ENCODE measurements at places on chromosomes 4 and X.

- DNase-seq = no peak
These were observed 24.2 kb downstream of the SUV39H1 start for GRCh38 chrX:48720577-48721250.

DNA sequence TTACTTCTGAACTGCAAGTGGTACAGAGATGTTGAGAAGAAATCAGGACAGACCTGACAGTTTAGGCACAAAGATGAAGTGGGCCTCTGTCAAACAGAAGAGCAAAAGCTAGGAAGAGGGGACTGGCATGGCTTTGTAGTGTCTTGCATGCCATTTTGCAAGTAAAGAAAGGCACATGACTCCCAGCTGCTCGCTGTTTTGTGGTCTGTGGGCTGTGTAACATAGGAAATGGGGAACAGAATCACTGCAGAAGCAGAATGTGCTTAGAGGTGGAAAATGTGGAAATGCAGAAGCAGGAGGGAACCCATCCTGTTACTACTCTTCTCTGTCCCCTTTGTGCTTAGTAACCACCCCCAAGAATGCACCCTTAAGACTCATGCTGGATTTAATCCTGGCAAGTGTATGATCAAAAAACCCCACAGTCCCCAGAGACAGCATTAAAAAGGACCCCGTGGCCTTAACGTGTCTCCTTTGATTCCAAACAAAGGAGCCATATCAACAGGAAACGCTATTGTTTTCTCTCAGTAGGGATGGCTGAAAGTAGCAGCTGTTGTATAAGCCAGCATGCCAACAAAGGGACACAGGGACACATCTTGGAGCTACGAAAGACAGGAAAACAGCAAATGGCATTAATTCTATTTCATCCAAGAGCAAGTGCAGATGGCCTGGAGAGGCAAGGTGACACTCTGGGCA, 177.6 kb upstream of the GLRA2 start:
- no peak for DNase-seq

- DNase-seq = no peak
These were observed 440.1 kb downstream of the AFF2 start for GRCh38 chrX:148940411-148940996.

DNA sequence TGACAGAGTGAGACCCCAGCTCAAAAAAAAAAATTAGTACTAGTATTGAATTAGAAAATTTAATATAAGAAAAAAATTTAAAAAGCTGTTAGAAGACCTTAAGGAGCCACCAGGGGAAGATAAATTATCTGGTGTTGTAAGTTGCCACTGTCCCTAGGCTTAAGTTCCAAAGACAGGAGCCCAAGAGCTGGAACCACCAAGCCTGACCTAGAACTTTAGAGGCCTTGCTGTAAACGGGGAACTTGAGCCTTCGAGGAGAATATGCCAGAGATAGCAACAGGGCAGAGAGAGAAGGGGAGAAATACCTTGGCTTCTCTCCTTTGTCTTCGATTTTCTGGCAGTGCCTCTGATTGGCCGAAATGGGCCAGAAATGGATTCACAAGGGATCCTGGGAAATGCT, 8.9 kb downstream of the USP53 start:
- DNase-seq = no peak

DNA sequence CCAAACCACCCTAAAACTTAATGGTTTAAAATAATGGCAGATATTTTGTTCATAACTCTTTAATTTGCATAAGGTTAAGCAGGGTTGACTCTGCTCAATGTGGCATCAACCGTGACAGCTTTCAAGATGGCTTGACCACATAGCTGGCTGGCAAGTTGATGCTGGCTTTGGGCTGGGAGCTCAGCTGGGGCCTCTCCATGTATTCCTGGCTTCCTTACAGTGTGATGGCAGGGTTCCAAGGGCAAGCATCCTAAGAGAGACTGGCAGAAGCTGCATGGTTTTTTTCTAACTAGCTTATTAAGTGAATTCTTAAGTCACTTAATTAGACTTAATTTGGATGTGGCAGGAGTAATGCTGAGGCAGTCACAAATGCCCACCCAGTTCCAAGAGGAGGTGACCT, 4.5 kb downstream of the RP2 start:
- no peak for DNase-seq

- no peak for DNase-seq
These were observed 2.2 kb upstream of the CTBP1 start for GRCh38 chr4:1250921-1251772.

GRCh38 chrX:40278340-40279090, 180.8 kb upstream of the BCOR start:
- peak; percentile 63 for DNase-seq

DNA sequence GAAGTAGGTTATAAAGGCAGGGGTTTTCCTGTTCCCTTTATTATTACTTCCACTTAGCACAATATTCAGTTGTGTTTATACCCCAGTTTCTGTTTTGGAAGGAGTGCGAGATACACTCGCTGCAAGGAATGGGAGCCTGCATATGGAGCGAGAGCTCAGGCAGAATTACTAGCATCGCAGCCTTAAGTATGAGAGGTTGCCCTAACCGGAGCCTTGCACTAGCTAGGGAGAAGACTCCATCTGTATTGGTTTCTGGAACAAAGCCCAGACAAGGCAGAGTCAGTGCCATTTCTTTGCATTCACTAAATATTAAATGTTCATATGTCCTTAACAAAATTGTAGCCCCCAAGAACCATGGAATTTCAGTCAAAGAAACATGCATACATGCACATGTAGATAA, 6.2 kb upstream of the DCTD start:
- no peak for DNase-seq

DNA sequence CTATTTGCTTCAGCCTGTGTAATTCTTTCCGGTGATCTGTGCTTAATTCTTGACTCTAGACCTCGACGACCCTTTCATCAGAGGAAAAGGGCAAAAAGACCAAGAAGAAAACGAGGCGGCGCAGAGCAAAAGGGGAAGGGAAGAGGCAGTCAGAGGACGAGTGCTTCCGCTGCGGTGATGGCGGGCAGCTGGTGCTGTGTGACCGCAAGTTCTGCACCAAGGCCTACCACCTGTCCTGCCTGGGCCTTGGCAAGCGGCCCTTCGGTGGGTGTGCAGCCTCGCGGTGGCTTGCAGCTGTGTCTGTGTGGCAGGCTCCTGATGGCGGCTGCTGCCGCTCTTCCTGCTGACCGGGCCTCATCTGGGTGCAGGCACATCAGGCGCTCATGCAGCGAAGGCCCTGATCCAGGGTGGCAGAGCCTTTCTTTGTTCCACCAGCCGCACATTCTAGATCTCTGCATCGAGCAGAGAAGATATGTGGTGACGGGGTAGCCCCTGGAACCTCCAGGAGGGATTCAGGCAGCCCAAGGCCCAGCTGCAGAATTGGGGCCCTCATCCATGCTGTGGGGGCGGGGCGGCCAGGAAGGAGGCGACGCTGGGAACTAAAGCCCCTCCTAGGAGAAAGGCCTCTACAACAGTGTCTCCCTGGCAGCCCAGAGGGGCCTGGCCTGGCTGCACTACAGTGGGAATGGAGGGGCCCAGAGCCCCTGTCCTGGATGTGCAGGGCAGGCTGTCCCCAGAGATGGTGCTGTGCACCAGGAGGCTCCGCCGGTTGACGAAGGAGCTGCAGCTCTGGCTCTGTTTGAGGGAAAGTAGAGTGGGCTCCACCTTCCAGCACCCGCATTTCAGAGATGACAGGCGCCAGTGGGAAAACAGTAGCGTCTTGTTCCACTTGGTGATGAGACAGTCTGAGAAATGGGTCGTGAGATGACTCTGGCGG, 32.1 kb downstream of the NELFA start:
- no peak for DNase-seq

DNA sequence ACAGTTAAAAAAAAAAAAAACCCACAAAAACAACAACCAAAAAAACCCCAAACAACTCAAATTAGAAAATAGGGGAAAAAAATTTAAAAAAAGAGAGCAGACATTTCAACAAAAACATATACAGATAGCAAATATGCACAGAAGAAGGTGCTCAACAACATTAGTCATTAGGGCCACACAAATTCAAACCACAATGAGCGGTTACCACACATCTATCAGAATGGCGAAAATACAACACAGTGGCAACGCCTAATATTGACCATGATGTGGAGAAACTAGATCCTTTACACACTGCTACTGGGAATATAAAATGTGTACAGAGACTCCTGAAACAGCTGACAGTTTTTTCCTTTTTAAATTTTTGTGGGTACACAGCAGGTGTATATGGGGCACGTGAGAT, 19.4 kb downstream of the LYAR start:
- DNase-seq = no peak

DNA sequence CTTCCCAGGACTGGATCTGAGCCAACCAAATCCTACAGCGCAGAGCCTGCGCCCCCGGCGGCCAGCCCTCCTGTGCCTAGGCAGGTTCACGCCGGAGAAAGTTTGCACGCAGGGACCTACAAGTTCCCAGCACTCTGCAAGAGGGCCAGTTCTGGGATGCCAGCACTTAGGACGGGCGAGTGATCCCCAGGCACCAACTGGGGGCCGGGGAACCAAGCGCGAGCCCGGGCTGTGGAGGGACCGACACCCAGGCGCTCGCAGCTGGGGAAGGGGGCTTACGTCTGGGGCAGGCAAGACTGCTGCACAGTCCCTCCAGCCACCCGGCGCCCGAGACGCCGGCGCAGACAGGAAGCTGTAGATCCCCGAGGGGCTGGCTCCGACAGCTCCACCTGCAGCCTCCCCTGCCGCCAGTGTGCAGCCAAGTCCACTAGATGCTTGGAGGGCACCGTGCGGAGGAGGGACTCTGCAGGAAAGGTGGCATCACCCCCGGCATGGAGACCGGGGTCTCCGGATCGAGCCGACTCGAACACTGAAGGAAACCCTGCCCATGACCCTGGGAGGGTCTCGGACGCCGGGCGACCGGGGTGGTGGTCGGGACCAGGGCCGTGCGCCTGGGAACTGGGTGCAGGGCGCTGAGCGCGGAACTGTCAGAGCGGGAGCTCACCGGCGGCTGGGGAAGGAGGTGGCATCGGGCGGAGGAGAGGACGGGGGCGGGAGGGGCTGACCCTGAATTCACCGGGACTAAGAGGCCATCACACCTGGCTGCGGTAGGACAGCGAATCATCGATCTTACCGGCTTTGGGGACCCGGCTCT, 566 bp downstream of the CORIN start:
- DNase-seq = no peak

DNA sequence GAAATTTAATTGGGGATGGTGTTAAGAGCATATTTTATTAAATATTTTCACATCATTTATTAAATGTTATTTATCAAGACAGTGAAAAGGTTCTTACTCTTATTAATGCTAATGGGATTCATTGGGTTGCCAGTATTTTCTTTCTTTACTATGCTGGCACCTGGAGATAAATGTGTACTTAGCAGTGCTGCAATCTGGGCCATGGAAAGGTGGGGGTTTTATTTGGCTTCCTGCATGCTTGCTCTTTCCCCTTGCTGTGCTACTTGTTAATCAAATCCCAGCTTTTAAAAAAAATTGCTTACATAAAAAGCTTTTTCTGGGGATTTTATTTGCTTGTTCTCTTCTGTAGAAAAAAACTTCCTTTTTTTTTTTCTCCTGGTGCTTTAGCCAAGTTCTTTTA, 48.3 kb downstream of the ZAR1 start:
- no peak for DNase-seq

GRCh38 chrX:17443556-17443955, 68.6 kb downstream of the NHS start:
- no peak for DNase-seq

- DNase-seq = peak; percentile 70
These were observed 239.6 kb downstream of the GRXCR1 start for GRCh38 chr4:43132010-43132582.

- DNase-seq = no peak
These were observed 59.1 kb downstream of the SCFD2 start for GRCh38 chr4:53306729-53307128.

- DNase-seq = no peak
These were observed 60.2 kb downstream of the HMGB2 start for GRCh38 chr4:173273941-173274340.

- no peak for DNase-seq
These were observed 3.8 kb downstream of the APLN start for GRCh38 chrX:129650821-129651510.

- DNase-seq = no peak
These were observed 645.7 kb downstream of the TLL1 start for GRCh38 chr4:166518776-166519175.
